ENCODE measurements at places on chromosomes 4 and X.

DNA sequence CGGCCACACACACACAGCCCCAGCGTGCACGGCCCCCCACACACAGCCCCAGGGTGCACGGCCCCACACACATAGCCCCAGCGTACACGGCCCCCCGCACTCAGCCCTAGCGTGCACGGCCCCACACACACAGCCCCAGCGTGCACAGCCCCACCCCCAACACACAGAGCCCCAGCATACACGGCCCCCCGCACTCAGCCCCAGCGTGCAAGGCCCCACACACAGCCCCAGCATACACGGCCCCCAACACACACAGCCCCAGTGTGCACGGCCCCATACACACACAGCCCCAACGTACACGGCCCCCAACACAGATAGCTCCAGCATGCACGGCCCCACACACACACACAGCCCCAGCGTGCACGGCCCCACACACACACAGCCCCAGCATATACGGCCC is 17.6 kb downstream of the GAK start:
- DNase-seq, result no peak

DNA sequence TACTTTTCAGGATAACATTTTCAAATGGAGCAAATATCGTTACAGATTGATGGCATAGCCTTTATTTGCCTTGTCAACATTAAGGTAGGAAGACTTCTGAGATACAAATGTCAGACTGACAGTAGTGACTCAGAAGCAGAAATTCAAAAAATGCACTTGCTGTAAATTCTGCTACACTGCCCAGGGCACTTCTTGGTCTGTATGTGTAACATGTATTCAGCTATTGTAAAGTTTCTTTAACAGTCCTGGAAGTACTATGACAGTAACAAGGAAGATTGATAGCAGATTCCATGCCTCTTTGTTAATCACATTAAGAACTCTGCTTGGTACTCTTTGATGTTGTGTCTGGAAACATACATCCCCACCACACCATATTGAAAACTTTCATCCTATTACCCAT is 69.6 kb upstream of the PCDH18 start:
- DNase-seq, result no peak

DNA sequence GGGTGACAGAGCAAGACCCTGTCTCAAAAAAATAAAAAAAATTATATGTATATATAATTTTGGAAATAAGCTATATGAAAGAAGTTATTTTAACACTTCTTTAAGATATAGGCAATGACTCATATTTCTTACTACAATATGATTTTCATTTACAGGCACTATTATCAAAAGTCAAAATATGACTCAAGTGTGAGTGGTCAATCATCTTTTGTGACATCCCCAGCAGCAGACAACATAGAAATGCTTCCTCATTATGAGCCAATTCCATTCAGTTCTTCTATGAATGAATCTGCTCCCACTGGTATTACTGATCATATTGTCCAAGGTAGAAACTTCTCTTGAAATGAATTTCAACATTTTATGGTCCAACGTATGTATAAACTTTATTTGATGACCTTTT is 20.8 kb downstream of the OCIAD1 start:
- no peak for DNase-seq

GRCh38 chr4:128288689-128289106 is 1.1 kb upstream of the PGRMC2 start:
- no peak for DNase-seq

DNA sequence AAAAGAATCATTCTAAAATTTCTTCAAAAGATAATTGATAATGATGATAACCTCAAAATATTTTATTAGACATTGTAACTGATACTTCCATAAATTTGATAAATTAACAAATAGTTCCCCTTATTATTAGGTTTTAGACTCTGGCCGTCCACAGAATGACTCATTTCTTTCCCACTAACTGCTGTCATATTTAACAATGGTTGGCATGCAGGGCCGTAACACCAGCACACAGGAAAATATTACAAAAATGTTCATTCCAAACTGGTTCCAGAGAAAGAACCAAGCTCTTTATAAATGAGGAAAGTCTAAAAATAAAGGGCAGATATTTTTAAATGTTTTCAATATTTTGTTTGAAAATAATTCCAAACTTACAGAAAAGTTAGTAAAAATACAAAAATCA is 28.2 kb downstream of the WDFY3 start:
- no peak for DNase-seq

DNA sequence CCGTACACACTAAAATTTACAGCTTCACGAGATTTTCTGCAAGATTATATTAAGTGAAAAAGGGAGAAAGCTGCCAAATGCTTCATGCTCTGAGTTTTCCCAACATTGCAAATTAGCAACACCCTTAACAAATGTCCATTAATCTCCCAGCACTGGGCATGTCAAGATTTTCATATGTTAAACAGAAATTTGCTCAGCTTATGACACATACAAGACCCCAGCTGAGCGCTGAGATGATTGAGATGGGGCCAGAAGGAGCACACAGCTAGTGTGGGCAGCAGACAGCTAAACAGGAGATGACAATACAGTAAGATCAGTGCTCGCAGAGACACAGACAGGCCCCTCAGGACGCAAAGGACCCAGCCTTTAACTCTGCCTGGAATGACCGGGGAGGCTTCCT is 208.8 kb downstream of the STK32B start:
- DNase-seq, result no peak

DNA sequence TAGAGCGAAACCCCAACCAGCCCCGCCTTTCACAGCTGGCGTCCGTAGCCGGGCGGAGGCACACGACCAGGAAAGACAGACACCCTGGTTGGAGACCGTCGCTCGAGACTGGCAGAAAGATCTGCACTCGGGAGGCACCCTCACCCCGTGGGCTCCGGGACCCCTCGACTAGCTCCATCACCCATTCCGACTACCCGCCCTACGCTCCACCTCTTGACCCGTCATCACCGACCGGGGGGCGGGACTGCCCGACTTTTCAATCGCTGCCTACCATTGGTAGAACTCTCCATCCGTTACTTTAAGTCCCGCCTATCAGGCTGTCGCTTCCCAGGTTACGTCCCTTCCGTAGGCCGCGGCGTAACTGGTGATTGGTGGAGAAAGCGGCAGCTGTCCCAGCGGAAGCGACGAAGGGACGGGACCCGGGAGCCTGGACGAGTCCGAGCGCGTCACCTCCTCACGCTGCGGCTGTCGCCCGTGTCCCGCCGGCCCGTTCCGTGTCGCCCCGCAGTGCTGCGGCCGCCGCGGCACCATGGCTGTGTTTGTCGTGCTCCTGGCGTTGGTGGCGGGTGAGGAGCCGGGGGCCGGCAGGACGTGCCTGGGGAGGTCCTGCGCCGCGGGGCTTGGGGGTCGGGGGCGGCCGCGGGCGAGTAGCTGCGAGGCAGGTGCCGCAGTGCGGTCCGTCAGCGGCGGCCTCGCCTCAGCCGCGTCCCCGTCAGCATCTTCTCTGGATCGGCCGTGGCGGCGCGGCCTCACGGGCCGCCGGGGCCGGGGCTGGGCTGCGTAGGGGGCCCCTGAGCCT is at the start of gene ATP6AP2:
Gene ATP6AP2, plus strand, starts transcription at position 434 of the 799 bp plus-strand sequence. Its CDS starts 96 bp downstream, at position 530.
- DNase-seq, result peak; percentile 79

DNA sequence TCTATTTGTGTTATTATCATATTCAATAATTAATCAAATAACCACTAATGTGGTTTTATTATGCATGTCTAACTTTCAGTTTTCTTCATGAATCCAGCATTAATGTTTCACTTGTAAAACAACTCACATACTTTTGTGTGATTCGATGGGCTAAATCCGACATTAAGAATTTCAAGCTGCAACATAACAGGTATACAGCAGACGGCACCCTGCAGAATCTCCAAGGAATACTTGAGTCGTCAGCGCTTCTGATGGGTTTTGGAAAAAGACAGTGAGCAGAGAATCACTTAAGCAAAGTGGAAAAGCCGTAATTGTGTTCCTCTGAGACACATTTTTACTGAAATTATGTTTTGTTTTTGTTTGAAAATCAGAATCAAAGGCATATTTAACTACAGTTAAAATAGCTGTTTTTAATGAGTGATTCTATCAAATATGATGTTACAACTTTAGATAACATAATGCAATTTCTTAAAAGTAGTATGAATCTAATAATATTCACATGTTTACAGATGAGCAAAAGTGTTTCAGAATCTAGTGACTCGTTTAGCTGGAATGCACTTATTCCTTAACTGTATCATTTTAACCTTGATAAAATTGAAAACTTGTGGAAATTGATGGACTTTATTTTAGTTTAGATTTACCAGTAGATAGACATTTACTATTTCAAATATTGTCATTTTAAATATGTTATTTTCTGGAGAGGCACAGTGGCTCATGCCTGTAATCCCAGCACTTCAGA is 514.8 kb downstream of the CCSER1 start:
- no peak for DNase-seq

DNA sequence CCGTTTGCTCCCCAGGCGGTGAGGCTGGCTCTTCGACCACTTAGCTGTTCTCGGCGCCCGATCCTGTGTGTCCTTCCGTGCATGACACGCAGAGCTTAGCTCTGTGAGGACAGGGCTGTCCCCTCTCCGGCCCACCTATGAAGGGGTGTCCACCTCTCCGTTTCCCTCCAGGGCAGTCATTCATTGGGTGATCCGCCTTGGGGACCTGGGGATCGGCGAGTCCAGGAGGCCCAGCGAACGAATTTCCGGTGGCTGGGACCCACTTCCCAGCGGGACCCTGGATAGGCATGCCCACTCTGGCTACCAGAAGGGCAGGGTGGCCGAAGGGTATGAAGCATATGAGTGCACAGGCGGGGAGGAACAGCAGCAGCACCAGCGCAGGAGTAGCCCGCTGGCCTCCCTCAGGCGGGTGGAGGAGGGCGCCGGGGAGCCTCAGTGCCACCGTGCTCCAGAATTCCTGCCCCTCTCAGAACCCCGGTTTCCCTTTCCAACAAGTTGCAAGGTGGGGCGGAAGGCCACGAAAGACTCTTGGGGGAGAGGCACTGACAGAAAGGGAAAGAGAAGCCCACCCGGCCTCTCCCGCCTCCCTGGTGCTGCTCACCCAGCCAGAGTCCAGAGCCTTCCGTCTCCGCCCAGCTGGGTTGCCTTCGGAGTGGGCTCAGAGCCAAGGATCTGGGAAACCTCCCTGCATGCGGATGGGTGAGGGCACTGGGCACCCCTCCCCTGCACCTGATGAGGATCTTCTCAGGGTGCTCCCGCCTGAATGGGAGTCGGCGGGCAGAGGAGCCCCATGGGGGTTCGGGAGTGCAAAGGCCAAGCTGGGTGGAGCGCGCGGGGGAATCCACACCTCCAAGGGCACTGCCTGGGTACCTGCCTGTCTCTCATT is 8.6 kb downstream of the HMX1 start:
- DNase-seq, result no peak

- no peak for DNase-seq
Measured at GRCh38 chr4:11518754-11519153, 90.1 kb upstream of the HS3ST1 start.

GRCh38 chrX:115939636-115940160 is 230.8 kb upstream of the AGTR2 start:
- DNase-seq, result no peak

DNA sequence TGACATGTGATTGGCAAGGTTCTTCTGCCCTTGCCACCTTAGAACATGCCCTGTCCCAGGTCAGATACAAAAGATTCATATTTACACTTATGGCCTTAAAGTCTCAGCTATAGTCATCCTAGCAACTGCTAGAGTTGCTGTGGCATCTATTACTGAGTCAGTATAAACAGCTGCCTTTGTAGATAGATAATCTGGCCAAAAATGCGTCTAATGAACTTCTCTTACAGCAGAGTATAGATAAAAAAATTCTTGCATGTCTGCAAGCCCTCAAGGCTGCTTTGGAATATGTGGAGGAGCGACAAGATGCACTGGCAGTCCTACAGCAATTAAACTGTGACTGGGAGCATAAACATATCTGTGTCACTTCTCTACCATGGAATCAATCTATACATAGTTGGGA is 1209.7 kb upstream of the PABPC4L start:
- no peak for DNase-seq

- DNase-seq, result no peak
Measured at GRCh38 chr4:174358829-174359228, 75.1 kb downstream of the CEP44 start.

GRCh38 chr4:139719381-139720101 is 53.9 kb downstream of the MGST2 start:
- no peak for DNase-seq

- no peak for DNase-seq
Measured at GRCh38 chr4:98656443-98656842, 2.0 kb downstream of the TSPAN5 start.

GRCh38 chrX:22164770-22165388 is 107.8 kb upstream of the CBLL2 start:
- DNase-seq, result no peak

DNA sequence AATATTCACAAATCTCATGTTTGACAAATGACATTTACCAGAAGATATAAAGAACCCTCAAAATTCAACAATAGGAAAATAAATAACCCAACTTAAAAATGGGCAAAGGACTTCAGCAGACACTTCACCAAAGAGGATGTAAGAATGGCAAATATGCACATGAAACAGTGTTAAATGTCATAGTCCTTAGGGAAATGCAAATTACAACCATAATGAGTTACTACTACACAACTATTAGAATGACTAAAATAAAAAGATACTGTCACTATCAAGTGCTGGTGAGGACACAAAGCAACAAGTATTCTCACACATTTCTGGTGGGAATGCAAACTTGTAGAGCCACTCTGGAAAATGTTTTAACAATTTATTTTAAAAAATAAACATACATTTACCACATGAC is 40.8 kb upstream of the NR0B1 start:
- no peak for DNase-seq

- DNase-seq, result no peak
Measured at GRCh38 chrX:55119712-55120111, 30.9 kb downstream of the PAGE2 start.

DNA sequence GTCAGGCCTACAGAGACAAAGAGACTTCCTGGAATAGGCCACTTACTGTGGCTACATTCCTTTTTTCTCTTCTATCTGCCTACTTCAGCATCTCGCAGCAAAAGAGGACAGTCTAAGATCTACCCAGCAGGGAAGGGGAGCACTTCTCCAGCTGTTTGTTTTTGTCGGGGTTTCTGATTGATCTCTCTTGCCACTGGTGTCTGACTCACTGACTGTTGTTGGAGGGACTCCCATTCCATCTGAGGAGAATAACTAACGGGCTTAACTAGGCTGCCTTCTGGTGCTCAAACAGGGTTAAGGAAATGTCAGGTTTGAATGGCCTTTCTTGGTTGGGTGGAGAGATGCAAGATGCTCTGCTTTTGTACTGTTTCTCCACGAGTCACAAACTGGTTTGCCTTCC is 100.2 kb upstream of the TMEM164 start:
- DNase-seq, result no peak

DNA sequence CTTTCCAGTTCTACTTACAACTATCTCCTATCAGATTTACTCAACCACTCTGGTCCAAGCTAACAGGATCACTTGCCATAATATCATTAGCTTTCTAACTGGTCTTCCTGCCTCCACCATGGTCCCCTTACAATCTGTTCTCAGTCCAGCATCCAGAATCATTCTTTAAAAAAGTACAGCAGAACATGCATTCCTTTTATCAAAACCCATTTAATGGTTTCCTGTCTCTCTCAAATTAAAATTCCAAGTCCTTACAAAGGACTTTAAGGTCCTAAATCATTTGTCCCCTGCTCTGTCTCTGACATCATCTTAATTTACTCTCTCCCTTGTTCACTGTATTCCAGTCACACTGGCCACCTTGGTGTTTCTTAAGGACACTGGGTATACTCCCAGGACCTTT is 104.6 kb downstream of the REELD1 start:
- no peak for DNase-seq

Measured in stimulated activated CD4-positive, alpha-beta T cell treated with anti-CD3 and anti-CD28 coated beads, Interleukin-1b, Interleukin-23, amount 100 ng/mL, for 24 hours (primary cell).